Colonic mucosa (tissue), 4 donors: ENCODE measurements at places on chromosomes 3 and 15. TPM values are rescaled to one million over a fixed set of nuclear protein-coding genes. Genes with fewer than 3 reads are reported as not detected.

DNA sequence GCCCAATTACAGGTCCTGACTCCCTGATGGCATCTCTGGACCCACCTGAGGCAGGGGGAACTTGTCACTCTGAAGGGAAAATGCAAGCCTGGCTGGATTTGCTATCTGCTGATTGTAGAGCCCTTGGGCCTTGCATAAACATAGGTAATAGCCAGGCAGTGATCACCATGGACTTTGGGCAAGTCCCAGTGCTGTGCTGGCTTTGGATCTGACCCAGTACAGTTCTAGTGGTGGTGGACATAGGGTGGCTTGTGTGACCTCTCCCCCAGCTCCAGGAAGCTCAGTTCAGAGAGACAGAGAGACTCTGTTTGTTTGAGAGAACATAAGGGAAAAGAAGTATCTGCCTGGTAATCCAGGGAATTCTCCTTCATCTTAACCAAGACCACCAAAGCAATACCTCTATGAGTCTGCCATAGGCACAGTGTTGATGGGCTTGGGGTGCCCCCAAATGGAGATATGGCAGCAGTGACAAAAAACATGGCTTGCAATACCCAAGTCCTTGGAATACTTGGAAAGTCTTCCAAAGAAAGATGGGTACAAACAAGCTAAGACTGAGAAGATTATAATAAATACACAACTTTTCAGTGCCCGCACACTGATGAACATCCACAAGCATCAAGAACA lies 348.5 kb downstream of the PYDC2 start:
- DNase-seq, result no peak

- DNase-seq, result no peak
These were observed 152.5 kb downstream of the KLHL25 start for GRCh38 chr15:85642065-85642692.

- DNase-seq, result no peak
These were observed 25.8 kb upstream of the MTHFS start for GRCh38 chr15:79922512-79923078.

DNA sequence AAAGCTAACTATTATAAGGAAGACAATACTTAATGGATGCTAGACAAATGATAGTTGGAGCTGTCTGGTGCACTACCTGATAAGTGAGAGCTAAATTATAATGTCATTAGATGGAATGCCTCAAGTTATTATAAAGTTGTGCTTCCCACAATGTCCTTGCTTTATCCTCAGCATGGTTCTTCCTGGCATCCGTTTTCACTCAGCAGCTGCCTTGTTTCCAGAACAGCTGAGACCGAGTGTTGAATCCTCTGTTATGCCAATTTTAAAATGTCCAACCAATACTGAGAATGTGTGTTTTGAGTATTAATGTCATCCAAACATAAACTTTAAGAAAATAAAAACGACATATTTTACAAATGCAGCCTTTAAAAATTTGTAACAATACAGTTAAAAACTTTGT lies 286.7 kb upstream of the SOX2 start:
- no peak for DNase-seq

- no peak for DNase-seq
These were observed 404.2 kb upstream of the EPHA6 start for GRCh38 chr3:96410006-96410730.

GRCh38 chr3:30199855-30200254 lies 406.5 kb upstream of the TGFBR2 start:
- DNase-seq, result no peak

DNA sequence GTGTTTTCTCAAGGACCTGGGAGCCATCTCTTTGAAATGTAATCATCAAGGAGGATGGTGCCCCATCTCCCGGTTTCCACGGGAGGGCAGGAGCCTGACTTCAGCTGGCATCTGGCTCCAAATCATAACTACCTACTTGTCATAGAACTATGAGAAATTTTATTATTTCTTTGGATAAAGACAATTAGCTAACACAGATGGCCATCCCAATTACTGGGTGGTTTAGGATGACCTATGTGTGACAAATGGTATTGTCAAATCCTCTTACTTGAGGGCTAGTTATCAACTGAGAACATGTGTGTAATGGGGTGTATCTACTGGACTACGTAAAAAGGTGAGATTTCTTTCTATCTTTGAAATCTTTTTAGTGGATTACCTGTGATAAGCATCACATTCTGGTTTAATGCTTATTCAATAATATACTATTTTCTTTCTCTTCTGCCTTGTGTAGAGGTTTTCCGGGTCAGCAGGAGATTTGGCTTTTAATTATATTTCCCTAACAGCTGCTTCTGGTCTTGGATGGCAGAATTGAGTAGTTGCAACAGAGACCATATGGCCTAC lies 15.3 kb upstream of the PARP14 start:
- no peak for DNase-seq

The EPHA6 gene
- 0.22 TPM for total RNA-seq

The PLOD2 gene
- 245 TPM for total RNA-seq

The ALDH1L1 gene
- 15.3 TPM for total RNA-seq

The CBLB gene
- 34.5 TPM for total RNA-seq

The EXD1 gene
- total RNA-seq, result not detected

The SAMD7 gene
- total RNA-seq, result not detected
